Suprapubic skin (tissue), 4 donors: ENCODE measurements at places on chromosomes 3 and 15.

DNA sequence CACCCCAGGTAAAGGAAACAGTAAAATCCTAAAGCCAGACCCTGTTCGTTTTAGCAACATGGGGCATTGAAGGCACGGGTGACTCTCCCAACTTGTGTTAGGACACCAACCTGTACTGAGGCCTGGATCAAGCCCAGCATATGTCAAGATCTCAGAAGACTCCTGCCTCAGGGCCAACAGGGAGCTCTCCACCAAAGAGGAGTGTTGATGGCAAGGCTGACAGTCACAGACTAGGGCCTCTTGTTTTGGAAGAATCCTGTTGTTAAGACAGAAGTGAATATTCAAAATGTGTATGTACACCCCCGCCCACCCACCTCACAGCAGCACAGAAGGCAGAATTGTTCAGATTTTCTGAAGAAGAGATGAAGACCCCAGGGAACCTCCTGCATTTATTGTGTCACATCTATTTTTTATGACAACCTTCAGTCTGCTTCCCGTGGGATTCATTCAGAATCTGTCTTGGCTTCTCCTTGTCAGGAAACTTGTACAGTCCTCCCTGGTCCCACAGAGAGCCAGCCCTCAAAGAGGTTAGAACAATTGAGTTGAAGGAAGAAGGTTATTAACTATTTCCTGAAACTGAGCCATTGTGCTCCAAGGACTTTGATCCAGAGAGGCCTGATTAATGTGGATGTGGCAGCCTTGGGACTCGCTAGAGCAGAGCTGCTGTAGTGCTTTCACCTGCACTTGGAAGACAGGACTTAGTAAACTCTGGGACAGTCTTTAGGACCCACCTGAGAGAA lies 61.7 kb upstream of the PLXNA1 start:
- no peak for DNase-seq

DNA sequence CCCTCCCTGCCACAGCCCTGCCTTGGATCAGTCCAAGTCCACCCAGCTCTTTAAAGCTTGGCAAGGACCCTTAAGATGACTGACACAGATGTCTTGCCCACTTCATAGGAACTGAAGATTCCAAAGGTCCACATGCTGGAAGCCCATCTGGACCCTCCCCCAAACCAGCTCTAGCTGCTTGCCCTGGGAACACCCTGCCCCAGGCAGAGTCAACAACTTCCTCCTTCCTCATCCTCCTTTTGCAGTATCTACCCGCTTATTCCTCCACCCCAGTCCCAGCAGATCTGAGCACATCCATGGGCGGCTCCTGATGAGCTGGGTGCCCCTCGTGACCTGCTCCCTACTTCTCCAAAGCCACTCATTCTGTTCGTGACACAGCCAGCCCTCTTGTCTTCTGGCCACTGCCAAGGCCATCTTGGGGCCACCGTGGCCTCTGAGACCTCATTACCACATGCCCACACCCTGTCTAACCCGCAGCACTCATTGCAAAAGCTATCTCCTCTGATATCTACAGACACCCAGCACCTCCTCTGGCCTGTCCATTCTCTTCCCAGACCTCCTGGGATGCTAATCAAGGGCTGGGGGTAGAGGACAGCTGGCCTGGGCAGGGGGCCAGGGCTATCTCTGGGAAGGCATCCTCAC lies 2.0 kb upstream of the PFKFB4 start:
- no peak for DNase-seq

DNA sequence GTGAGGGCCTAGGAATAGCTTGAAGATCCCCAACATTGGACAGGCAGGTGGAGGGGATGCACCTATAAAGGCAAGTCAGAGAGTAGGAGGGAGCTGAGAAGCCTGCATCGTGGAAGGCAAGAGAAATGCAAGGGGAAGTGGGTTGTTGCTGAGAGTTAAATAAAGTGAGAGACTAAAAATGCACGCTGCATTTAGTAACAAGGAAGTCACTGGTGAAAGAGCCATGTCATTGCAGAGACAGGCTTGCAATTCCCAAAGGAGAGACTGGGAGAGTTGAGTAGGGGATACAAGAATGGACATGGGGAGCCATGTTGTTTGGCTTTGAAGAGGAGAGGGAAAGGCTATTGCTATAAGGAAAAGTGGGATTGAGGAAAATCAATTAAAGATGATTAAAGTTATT lies 77.0 kb upstream of the HEG1 start:
- DNase-seq, result no peak

- DNase-seq, result no peak
These were observed 228.1 kb upstream of the ATP10A start for GRCh38 chr15:26091184-26091583.

GRCh38 chr3:44678480-44679116 lies 30.1 kb downstream of the ZNF35 start:
- DNase-seq, result no peak

GRCh38 chr3:155031186-155031585 lies 48.9 kb upstream of the MME start:
- no peak for DNase-seq

DNA sequence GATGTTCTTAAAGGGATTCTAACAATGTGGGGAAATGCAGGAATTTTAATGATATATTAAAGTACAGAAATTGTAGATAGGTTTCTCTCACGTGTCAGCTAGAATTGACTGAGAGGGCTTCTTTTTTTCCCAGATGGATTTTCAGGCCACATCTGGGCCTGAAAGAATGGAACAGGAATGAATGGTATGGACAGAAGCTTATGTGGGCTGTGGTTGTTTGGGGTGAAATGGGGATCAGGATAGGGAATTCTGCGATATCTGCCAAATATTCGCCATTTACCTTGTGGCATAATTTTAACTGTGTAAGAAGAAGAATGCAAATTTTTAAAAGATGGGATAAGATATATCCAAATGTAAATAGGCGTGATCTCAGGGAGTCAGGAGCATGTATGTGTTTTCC lies 45.4 kb upstream of the FAM98B start:
- DNase-seq, result no peak

DNA sequence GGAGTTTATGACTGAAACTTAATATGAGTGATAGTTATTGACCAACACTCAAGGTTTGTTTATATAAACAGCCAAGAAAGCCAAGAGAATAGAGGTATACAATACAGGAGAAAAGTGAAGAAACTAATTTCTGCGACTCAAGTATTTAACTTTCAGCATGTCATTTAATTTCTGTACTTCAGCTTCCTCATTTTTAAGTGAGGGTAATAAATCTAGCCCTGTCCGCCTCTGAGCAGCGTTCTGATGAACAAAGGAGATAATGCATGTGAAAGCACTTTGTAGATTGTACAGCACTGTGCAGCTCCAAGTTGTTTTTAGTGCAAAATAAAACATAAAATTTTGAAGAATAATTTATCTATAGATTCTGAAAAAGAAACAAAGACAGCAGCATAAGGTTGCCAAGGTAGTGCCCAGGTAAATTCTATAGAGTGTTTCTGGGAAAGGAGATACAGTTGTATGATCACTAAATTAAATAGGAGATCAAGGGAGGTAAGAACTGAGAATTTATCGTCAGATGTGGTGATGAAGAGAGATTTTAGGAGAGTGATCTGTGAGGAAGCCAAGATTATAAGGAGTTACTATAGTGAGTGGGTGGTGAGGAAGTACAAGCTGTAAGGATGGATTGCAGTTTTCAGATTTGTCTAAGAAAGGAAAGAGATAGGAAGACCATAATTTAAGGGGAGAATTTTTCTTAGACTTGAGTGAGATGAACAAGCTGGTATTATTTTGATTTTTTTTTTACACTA lies 71.3 kb downstream of the RASA2 start:
- DNase-seq, result no peak

DNA sequence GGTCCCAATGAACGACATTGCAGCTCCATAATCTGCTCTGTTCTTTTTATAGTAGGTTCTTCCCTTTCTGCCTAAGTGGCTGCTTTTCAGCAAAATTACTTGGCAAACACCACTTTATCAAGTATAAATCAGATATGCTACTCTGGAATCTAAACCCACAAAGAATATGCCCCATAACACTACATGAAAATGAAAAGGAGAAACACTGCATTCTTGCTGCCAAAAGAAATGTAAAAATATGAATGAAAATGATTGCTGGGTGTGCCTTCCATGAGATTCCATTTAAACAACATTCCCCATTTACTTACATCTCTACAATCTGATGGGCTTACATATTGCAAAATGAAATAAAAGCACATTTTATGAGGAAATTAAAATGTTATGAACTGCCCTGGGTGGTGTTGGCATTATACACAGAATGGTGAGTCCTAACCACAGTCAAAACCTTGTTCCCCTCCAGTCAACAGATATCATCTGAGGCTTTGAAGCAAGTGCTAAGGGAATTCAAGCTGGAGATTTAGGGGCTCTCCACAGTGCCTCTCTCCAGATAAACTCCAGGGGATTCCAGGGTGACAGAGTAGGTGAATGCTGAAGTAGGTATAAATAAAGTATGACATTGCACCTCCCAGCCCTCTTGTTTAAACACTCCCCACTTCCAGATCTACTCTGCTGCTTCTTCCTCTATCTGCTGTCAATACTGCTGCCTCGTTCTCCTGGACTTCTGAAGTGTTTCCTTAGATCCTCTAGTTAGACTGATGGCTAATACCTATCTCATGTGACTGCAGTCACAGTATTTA lies 136.5 kb downstream of the RORA start:
- DNase-seq, result no peak

- no peak for DNase-seq
These were observed 143.4 kb downstream of the PDCD6IP start for GRCh38 chr3:33941804-33942203.

GRCh38 chr15:44325568-44325967 lies 37.0 kb downstream of the GOLM2 start:
- no peak for DNase-seq

- DNase-seq, result no peak
These were observed 61.5 kb downstream of the PRICKLE2 start for GRCh38 chr3:64163755-64164148.

- DNase-seq, result no peak
These were observed 645.8 kb upstream of the TBL1XR1 start for GRCh38 chr3:177842743-177843734.

DNA sequence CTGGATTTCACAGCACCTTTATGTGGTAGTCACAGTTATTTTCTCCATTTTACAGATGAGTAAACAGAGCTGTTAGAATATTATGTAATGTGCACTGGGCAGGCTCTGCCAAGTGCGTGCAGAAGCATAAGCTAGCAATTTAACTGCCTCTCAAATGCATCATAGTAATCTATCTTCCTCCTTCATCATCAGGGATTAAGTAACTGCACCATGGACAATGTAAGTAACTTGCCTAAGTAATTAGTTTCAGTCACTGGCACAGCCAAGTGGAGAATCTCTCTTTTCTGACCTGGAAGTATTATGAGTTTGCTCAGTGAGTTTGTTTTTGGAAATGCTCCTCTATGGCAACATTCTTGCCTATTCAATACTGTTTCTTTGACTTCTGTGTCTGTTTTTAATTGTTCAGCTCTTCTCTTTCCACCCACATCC lies 260.5 kb downstream of the PTPRG start:
- DNase-seq, result no peak

- no peak for DNase-seq
These were observed 16.3 kb upstream of the RAB7A start for GRCh38 chr3:128709506-128710210.

GRCh38 chr3:94596141-94596540 lies 533.3 kb downstream of the NSUN3 start:
- DNase-seq, result no peak

- DNase-seq, result no peak
These were observed 3.5 kb downstream of the PLSCR2 start for GRCh38 chr3:146465693-146466465.

- DNase-seq, result no peak
These were observed 390.8 kb upstream of the ZNF385D start for GRCh38 chr3:22141769-22142168.

GRCh38 chr3:57959423-57960173 lies 48.6 kb upstream of the FLNB start:
- DNase-seq, result no peak

DNA sequence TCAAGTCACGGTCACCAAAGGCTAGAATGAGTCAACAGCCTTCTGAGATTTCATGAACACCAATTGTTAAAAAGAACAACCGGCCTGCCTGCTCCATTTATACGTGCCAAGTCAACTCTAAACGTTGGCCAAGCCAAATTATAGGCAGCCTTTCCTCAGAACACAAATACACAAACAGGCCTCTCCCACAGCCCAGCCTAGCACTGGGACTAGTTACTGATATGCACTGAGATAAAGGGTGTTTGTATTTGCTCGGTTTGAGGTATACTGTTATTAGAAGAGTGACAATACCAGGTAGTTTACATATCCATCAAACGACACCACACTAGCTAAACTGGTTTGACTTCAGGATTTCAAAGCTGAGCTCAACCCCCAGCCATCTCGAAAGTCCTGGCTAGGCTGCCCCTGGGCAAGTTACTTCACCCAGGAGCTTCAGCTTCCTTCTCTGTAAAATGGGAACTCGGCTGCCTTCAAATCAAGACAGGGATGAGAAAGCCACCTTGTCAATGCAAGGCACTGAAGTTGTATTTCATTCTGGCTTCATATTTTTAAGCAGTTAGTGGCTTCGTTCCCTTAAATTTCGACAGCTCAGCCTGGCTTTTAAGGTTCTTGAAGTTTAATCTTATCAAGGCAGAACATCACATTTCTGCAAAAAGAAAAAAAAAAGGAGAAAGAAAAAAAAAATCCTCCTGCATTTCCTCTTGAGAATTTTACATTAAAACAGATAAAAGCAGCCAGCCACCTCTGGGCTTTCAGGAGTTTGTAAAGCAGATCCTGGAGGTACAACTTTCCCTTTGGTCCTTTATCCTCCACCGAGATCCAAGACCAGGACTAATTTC lies 4.0 kb downstream of the TLE3 start:
- no peak for DNase-seq

DNA sequence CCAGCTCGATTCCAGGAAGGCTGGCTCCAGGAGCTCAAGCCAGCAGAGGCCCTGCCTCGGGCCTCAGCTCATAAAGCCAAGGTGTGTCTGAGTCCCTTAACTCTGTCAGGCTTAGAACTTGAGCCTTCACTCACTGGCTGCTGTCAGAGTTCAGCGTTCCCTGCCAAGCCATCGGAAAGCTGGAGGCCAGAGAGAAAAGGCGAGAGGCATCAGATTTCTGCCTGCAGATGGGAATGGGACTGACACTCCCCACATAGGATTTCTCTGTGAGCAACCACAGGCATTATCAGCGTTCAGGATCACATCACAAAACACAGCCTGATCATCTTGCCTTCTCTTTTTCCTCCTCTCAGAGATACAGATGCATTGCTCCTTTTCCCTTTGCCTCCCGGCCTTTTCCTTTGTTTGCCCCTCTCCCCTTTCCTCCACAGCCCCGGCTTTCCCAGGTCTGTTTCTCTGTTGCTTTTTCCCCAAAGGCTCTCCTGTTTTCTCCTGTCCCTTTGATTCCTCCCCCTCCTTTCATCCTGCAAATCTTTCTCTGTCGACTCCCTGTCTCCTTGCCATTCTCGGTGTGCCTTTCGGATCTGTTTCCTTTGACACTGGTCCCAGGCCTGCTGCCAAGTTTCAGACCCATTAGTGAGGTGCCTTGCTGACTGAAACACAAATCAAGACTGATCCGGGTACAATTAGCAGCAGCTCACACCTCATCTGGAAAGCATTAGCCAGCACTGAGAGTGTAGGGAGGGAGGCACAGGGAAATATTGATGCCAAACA lies 44.5 kb upstream of the BOC start:
- DNase-seq, result peak; percentile 83

- no peak for DNase-seq
These were observed 5.6 kb downstream of the GREM1 start for GRCh38 chr15:32723171-32723948.

- no peak for DNase-seq
These were observed 35.0 kb downstream of the TM4SF4 start for GRCh38 chr3:149509526-149509925.
